ENCODE measurements at places on chromosomes 12 and 14.

DNA sequence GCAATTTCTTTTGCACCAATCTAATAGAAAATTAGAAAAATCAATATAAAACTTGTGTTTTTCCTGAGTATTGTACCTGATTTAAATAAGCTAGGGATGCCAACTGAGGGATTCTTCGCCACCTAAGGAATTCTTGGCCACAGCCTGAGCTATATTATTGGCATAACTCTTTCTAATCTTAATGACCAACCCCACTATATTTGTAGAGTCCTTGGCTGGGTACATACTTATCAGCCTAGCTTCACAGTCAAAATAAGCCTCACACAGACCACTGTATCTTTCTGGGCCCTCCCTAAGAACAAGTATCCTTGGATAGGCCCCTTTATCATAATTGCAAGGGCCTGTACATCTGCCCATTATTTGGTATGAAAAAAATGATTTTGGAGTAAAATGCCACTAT is 247.1 kb downstream of the DUSP6 start:
- no peak for DNase-seq

DNA sequence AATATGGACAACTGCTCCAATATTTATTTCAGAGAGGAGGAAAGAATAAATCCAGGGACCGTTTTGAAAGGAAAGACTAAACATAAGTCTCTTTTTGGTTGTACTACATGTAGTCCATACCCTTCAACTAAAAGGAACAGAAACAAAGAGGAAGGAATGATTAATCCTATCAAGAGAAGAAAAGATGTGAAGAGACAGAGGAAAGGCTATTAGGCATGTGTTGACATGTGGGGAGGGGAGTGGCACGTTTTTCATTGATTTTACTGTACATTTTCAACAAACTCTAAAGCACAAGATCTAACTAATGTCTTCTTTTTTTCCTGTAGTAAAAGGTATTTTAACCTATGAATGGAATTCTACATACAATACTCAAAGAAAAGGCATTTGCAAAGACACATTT is 85.6 kb downstream of the NAV3 start:
- no peak for DNase-seq

GRCh38 chr14:88516861-88517357 is 37.9 kb downstream of the PTPN21 start:
- no peak for DNase-seq

DNA sequence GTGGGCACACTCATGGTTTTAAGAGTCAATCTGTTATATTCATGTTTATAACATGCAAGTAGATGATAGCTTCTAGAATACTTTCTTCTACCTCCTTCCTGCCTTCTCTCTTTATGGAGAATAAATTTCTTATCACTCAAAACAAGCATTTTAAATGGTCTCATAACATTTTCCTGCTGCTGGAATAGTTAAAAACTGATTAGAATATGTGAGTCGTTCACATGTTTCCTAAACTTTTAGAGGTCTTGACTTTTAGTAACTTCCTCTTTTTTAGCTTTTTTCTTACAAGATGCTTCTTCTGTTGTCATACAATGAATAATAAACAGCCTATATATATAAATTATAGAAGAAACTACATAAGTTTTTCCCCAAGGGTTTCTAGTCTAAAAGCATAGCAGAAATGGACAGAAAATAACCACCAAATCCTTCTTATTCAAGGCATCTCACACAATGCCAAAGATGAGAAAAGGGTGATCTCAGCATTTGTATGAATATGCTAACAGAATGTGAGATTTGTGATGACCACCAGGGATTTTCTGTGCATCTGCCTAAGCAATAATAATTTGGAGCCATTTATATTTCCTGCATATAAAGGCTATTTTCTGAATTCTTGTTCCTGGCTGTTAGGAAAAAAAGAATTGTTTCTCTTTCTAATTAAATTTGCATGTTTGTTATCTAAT is 127.8 kb downstream of the DAAM1 start:
- DNase-seq = no peak

DNA sequence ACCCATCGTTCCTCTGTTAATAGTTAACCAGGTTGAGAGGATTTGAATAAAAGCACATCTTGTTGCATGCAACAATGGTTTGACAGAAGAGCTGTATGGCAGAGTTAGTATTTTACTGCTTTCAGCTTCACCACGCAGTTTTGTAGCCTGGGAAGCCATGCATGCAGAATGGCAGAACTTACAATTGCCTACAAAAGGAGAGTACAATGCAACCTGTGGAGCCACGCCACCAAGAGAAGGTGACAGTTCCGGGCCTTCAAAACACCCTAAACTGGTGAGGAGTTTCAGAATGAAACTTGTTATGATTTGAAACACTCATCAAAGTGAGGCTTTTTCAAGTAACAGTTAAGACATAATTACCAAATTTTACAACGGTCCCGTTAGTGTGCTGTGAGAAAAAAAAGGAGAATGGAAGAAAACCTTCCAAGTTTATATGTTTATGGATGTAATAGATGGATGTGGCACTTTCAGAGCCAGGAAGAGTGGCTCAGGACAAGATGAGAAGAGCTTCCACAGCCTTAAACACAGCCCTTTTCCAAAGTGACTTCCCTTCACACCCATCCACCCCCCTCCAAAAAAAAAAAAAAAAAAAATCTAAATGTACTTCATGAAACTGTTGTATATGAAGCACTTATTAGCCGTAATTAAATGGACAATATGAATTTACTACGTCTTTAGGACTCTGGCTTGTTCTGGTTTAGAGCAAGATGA is 158.7 kb downstream of the EGLN3 start:
- no peak for DNase-seq

- no peak for DNase-seq
These were observed 22.4 kb upstream of the GPR33 start for GRCh38 chr14:31510222-31510621.

- DNase-seq = no peak
These were observed 5.5 kb upstream of the CELA1 start for GRCh38 chr12:51351913-51352532.

DNA sequence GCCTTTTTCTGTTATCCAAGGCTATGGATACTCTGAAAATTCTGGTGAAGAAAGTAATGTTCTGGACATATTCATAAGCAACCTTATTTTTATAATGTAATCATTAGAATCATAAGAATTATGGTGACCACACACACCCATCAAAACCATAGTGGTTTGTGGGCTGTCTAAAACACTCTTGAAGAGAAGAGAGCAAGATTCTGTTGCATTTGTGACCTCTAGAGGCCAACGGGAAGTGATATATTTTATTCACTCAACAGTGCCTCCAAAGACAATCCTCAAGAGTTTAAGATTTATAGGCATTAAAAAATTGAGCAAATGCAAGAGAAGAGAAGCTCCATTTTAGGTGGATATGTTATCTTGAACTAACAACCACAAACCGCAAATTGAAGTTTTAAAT is 68.5 kb upstream of the LGR5 start:
- DNase-seq = no peak

DNA sequence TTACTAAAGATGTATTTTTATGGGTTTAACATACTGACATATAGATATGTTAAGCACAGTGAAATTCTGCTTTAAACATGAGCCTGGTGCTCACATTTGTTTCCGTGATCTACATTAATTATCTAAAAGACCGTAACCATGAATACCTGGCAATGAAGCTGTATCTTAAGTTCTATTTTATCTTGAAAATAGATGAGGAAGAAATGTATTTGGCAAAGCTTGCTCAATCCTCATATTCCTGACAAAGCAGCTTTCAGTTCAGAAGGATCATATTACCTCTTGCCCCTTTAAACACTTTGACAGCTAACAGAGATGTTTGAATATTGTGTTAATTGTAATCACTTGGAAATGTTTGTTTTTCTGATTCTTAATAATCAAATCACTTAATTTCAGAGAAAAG is 9.8 kb downstream of the EPYC start:
- DNase-seq = no peak

All from stimulated activated CD8-positive, alpha-beta memory T cell treated with anti-CD3 and anti-CD28 coated beads, Interleukin-2, amount 100 ng/mL, for 1 hour (primary cell).